Sigmoid colon (tissue), 7 donors: ENCODE measurements at places on chromosomes 6 and 20. TPM values are rescaled to one million over a fixed set of nuclear protein-coding genes. Genes with fewer than 3 reads are reported as not detected.
A peak's percentile ranks its signal among the peaks of the same experiment; 100 is the strongest.

LHFPL5 gene
- not detected for total RNA-seq

NELFE gene
- 74.5 TPM for total RNA-seq

PAK5 gene
- total RNA-seq = 0.14 TPM

COL19A1 gene
- 0.82 TPM for total RNA-seq

IL17F gene
- total RNA-seq = not detected

HLA-DRA gene
- 108 TPM for total RNA-seq

MYLK2 gene
- total RNA-seq = 0.16 TPM

C6orf58 gene
- not detected for total RNA-seq

KIAA1755 gene
- 13.9 TPM for total RNA-seq

TRIM27 gene
- 40.0 TPM for total RNA-seq

CPXM1 gene
- total RNA-seq = 0.54 TPM

MAP1LC3A gene
- total RNA-seq = 51.0 TPM

WFDC5 gene
- not detected for total RNA-seq

EDN1 gene
- total RNA-seq = 9.5 TPM

NHSL1 gene
- total RNA-seq = 8.6 TPM

SPDEF gene
- not detected for total RNA-seq

DNA sequence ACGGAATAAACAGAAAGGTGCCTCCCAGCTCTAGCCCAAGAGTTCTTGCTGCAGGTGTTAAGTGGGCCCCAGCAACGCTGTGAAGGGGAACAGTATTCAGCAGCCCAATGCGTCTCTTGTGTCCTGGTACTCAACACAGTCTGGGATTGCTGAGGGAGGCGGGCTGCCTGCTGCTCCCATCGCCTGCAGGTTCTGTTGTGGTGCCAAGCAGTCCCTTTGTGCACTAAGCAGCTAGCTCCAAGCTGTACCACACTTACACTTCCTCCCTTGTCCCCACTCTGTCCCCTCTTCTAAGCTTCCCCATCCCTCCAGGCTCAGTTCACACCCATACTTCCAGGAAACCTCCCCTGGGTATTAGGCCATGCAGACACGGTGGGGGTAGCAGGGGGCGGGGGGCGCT is 92.7 kb downstream of the AGPAT4 start:
- H3K4me1 ChIP-seq = no peaks in the 10 kb centered on the region
- no peaks in the 10 kb centered on the region for H3K27me3 ChIP-seq
- H3K4me3 ChIP-seq = no peak overlapping the region
- no peak overlapping the region for H3K27ac ChIP-seq
- H3K36me3 ChIP-seq = no peaks in the 10 kb centered on the region
- DNase-seq = no peak

DNA sequence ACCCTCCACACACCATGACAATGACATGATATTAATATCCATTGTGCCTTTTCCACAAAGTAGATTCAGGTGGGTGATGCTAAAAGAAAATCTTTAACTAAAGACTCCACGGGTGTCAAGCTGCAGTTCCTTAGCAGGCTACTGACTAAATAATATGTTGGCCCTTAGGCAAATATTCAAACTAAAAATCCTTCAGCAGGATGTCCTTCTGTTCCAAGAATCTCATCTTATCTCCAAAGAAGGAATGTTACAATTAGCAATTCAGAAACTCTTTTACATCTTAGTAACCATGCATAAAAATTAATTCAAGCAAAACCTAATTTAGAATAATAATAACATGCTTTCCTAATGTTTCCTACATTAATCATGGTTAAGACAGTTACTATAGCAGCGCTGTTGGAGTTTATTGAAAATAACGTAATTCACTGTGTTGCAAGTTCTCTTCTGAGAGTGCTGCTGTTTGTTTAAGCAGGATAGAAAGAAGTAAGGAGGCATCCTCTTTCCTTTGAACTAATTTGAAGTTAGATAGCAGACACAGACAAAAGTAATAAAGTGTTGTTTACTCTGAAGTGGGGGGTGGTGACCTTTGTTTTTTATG is 414.8 kb upstream of the CDH4 start:
- no peaks in the 10 kb centered on the region for H3K27me3 ChIP-seq
- no peaks in the 10 kb centered on the region for H3K36me3 ChIP-seq
- H3K4me3 ChIP-seq = no peak overlapping the region
- H3K27ac ChIP-seq = no peak overlapping the region
- no peak for DNase-seq

GRCh38 chr6:10968776-10969175 is 75.3 kb downstream of the ELOVL2 start:
- no peak for DNase-seq
- H3K4me1 ChIP-seq = no peaks in the 10 kb centered on the region
- no peaks in the 10 kb centered on the region for H3K27me3 ChIP-seq
- no peak overlapping the region for H3K4me3 ChIP-seq
- no peak overlapping the region for H3K27ac ChIP-seq

DNA sequence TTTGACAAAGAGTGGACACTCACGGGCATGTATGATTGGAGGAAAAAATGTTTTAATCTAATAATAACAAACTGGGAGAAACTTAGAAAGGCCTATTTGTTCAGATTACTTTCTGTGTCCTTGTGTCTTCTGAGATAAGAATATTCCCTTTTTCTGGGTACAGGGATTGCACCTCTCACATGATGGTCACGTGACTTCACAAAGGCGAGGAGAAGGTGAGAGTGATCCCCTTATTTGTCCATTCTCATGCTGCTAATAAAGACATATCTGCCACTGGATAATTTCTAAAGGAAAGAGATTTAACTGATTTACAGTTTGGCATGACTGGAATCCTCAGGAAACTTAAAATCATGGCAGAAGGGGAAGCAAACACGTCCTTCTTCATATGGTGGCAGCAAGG is 989.7 kb upstream of the FLRT3 start:
- H3K4me1 ChIP-seq = no peaks in the 10 kb centered on the region
- no peak overlapping the region for H3K4me3 ChIP-seq
- no peak for DNase-seq
- H3K27me3 ChIP-seq = no peaks in the 10 kb centered on the region
- H3K27ac ChIP-seq = no peak overlapping the region

DNA sequence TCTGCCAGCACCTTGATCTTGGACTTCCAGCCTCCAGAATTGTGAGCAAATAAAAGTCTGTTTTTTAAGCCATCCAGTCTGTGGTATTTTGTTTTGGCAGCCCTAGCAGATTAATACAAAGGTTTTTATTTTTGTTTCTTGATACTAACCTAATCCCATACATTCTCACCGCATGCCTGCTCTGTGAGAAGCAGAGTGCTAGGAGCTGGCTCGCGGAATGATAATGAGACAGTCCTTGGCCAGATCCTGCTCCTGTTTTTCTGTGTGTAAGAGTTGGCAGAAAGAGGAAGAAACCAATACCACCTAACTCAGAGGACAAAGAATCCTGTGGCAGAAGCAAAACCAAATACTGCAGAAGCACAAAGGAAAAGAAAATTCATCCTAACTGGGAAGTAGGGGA is 82.6 kb downstream of the KIF16B start:
- H3K27ac ChIP-seq = no peak overlapping the region
- no peaks in the 10 kb centered on the region for H3K4me1 ChIP-seq
- no peak overlapping the region for H3K4me3 ChIP-seq
- H3K27me3 ChIP-seq = no peaks in the 10 kb centered on the region
- DNase-seq = no peak

DNA sequence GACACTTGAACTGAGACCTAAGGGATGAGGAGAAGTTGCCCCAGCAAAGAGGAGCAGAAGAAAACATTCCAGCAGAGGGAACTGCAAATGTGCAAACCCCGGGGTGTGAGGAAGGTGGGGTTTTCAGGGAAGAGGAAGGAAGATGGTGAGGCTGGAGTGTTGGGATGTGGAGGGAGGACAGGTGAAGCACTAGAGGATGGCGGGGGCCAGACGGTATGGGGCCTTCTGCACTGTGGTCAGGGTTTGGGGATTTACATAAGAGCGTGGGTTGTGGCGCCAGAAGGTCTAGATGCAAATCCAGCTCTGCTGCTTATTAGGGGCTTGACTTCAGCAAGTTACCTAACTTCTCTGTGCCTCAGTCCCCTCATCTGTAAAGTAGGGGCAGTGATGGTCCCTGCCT is 16.0 kb downstream of the DLGAP4 start:
- no peaks in the 10 kb centered on the region for H3K36me3 ChIP-seq
- no peak overlapping the region for H3K27ac ChIP-seq
- H3K4me3 ChIP-seq = no peak overlapping the region
- no peaks in the 10 kb centered on the region for H3K4me1 ChIP-seq
- no peaks in the 10 kb centered on the region for H3K27me3 ChIP-seq

GRCh38 chr6:2976571-2977085 is 5.3 kb upstream of the SERPINB6 start:
- peaks cover 16% of the 10 kb centered on the region for H3K4me1 ChIP-seq
- no peak overlapping the region for H3K27ac ChIP-seq
- no peak overlapping the region for H3K4me3 ChIP-seq
- no peaks in the 10 kb centered on the region for H3K36me3 ChIP-seq

DNA sequence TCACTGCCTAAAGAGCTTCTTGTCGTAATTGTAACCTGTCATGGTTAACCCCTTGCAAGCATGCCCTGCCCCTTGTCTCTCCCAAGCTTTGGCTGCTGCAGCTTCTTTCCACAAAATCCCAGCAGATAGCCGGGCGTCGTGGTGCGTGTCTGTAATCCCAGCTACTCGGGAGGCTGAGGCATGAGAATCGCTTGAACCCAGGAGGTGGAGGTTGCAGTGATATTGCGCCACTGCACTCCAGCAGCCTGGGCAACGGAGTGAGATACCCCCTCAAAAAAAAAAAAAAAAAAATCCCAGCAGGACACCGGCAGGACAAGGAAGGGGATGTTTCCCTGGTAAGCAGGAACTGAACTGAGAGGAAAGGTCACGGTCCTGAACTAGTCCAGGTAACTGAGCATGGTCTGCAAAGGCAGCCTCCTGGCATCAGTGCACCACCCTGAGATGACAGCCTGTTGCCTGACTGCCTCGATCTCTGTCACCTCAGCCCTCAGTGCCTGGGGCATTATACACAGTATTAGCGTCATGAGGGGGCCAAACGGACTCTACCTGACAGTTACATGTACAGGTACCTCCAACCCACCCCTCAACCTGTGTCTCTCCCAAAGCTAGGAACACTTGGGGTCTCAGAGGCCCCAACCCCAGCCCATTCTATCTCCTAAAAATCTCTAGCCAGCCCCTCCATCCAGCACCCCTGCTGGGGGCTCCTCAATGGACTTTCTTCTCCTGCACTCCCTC is 1.8 kb downstream of the LZTS3 start:
- no peak overlapping the region for H3K4me3 ChIP-seq
- H3K27ac ChIP-seq = no peak overlapping the region
- peak; percentile 53 for DNase-seq
- H3K27me3 ChIP-seq = no peaks in the 10 kb centered on the region
- H3K4me1 ChIP-seq = peaks cover 26% of the 10 kb centered on the region

DNA sequence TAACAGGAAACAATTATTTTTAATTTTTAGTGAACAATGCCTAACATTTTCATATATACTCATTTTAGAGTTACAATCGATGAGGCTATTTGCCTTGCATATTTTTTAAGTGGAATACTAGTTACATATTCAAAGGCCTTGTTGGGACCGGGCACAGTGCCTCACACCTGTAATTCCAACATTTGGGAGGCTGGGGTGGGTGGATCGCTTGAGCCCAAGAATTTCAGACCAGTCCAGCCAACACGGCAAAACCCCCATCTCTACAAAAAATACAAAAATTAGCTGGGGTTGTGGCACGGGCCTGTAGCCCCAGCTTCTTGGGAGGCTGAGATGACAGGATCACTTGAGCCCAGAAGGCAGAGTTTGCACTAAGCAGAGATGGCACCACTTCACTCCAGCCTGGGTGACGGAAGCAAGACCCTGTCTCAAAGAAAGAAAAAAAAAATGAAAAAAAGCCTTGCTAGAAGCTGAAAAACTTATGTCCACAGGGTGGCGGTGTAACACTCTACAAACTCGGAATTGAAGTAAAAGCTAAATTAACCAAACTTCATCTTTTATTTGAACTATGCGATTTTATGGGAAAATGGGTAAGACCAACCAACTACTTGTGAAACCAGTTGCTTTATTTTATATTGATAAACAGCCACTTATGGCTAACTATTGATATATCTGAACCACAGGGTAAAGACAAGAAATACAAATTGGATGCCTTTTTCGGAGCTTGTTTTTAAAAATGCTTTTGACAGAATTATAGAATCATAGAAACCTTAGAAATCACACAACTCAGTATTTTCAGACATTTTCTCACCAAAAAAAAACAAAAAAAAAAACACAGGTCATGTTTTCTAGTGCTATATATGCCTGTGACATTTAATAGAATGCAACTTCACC is 24.1 kb upstream of the ROS1 start:
- H3K4me1 ChIP-seq = peaks cover 16% of the 10 kb centered on the region
- H3K36me3 ChIP-seq = no peaks in the 10 kb centered on the region
- peaks cover 14% of the 10 kb centered on the region for H3K27me3 ChIP-seq

GRCh38 chr20:43721429-43722152 is 5.2 kb downstream of the GTSF1L start:
- no peak for DNase-seq
- no peaks in the 10 kb centered on the region for H3K36me3 ChIP-seq
- no peaks in the 10 kb centered on the region for H3K4me1 ChIP-seq
- H3K27ac ChIP-seq = no peak overlapping the region
- no peaks in the 10 kb centered on the region for H3K27me3 ChIP-seq

DNA sequence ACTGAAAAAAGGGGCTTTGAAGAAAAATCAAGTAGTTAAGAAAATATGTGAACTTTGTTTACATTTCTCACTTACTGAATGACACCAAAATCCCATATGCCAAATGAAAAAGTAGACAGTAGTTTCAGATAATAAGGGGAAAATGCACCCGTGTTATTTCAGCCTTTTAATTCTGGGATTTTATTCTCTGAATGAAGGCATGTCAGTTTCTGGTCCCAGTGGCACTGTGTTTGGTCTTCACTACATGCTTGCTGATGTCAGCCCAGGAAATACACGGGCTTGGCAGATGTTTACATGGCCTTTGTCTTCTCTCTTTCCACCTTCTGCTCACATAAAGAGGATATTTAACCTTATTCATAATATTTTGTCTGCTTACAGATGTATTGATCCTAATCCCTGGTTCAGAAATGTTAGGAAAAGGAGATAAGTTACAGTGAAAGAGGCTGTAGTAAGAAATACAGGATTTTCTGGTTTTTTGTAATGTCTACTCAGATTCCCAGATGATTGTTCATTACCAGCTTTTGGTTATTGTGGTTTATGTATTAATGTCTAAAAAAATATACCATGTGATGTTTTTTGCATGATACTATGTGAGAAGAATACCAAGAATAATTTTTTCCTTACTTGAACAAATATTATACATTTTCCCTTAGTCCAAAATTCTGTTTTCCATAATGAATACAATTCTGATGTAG is 27.7 kb downstream of the DSE start:
- no peaks in the 10 kb centered on the region for H3K27me3 ChIP-seq
- DNase-seq = no peak
- no peak overlapping the region for H3K27ac ChIP-seq
- H3K36me3 ChIP-seq = no peaks in the 10 kb centered on the region
- H3K4me3 ChIP-seq = no peak overlapping the region

- no peak overlapping the region for H3K27ac ChIP-seq
- no peaks in the 10 kb centered on the region for H3K27me3 ChIP-seq
- no peak overlapping the region for H3K4me3 ChIP-seq
- no peaks in the 10 kb centered on the region for H3K4me1 ChIP-seq
- DNase-seq = no peak
Measured at GRCh38 chr20:13291157-13291556, 70.1 kb downstream of the ISM1 start.

- H3K4me3 ChIP-seq = no peak overlapping the region
- no peaks in the 10 kb centered on the region for H3K36me3 ChIP-seq
- DNase-seq = no peak
- H3K27me3 ChIP-seq = no peaks in the 10 kb centered on the region
- no peaks in the 10 kb centered on the region for H3K4me1 ChIP-seq
Measured at GRCh38 chr6:53707108-53707897, 41.7 kb upstream of the KLHL31 start.
